ENCODE measurements at places on chromosomes 6 and 20.

DNA sequence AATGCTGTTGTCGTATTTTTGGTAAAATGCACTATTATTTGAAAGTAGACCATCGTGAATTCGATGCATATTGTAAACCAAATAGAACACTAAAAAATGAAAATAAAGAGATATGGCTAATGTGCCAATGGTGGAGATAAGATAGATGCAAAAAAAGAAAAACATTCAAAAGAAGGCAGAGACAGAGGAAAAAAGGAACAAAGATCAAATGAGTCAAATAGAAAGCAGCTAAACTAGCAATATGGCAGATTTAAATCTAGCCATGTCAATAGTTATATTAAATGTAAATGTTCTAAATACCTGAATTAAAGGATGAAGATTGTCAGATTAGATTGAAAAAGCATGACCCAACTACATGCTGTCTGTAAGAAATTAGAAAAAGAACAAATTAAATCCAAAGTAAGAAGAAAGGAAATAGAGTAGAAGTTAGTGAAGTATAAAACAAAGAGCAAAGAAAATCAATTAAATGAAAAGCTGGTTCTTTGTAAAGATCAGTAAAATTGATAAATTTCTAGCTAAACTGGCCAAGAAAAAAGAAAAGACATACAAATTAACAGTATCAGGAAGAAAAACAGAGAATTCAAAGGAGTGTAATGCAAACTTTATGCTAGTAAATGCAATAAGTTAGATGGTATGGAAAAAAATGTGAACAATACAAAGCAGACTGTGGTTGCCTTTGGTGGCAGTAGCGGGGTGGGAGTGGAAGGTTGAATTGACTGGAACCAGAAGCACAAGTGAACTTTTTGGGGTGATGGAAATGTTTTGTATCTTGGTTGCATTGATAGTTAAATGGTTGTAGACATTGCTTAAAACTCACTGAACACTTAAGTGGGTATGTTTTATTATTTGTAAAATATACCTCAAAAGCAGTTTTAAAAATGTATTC is 44.8 kb downstream of the PTPN1 start:
- no peak for DNase-seq

DNA sequence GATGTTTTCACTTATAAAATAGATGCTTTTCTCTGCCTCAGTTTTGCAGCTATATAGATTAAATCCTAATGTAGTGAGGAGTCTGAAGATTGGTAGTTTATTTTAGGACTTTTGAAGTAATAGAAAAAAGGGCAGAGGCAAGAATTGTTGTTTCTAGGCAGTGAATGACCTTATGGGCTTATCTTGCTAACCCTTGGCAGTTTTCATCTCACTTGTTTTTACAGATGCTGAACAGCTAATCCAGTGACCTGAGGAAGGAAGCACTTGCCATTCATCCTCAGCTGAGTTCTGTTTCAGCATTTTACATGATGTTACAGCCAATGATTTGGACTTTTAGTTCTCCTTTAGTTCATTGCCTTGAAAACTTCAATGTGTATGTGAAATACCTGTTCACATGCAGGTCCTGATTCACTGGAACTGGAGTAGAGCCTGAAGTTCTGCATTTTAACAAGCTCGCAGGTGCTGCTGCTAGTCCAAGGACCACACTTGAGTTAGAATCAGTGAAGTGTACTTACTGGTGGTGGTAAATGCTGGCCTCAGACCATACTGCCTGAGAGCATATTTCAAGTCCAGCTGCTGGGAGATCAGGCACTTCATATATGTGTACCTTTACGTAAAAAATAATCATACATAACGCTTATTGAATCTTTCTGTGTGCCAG is 86.9 kb downstream of the TULP4 start:
- no peak for DNase-seq

DNA sequence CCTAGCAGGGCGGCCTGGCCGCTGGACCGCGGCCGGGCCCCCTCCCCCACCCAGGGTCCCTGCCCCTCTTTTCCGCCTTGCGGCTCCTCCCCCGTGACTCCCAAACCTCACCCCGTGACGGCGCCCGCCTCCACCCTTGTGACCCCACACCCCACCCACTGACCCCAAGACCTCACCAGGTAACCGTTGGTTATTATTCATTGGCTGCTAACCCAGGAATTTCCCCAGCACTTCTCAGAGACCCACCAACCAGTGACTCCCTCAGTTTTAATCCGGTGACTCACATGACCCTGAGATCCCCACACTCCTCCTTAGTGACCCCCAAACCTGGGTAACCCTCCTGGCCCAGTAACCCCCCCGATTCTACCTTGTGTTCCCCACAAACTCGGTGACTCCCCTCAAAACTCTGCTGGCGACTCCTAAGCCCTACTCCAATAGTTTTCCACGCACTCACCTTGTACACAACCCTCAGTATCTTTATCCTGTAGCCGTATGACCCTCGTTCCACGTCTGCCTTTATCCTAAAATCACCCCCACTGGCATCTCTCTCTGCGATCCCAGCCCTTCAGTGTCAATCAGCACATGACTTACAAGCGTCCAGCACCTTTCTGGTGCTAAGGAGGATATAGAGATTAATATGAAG is 534 bp downstream of the ZNF76 start:
- DNase-seq: no peak

DNA sequence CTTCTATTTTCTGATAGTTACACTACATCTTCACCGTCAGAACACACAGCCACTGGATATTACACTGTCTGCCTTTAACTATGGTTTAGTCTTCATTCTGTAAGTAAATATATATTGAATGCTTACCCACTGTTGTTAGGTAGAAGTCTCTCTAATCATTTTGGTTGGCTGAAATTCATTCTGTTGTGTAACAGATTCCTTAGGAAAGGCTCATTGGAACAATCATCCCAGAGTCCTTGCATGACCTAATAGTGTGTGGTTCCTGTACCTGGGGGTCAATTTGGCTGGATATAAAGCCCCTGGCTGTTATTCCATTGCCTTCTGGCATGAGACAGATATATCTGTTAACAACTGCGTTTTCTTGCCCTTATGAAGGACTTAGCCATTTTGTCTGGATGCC is 9.9 kb downstream of the BLOC1S5 start:
- no peak for DNase-seq

DNA sequence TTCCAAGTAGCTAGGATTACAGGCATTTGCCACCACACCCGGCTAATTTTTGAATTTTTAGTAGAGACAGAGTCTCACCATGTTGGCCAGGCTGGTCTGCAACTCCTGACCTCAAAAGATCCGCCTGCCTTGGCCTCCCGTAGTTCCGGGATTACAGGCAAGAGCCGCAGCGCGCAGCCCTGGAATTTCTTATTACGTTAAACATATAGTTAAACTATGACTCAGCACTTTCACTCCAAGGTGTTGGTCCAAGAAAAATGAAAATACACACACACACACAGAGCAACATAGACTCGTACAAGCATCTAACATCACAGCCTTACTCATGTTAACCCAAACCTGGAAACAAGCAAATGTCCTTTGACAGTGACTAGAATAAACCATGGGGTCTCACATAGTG is 663.9 kb downstream of the PRKN start:
- DNase-seq: no peak

- DNase-seq: no peak
Measured at GRCh38 chr20:57781901-57782300, 72.1 kb upstream of the PMEPA1 start.

DNA sequence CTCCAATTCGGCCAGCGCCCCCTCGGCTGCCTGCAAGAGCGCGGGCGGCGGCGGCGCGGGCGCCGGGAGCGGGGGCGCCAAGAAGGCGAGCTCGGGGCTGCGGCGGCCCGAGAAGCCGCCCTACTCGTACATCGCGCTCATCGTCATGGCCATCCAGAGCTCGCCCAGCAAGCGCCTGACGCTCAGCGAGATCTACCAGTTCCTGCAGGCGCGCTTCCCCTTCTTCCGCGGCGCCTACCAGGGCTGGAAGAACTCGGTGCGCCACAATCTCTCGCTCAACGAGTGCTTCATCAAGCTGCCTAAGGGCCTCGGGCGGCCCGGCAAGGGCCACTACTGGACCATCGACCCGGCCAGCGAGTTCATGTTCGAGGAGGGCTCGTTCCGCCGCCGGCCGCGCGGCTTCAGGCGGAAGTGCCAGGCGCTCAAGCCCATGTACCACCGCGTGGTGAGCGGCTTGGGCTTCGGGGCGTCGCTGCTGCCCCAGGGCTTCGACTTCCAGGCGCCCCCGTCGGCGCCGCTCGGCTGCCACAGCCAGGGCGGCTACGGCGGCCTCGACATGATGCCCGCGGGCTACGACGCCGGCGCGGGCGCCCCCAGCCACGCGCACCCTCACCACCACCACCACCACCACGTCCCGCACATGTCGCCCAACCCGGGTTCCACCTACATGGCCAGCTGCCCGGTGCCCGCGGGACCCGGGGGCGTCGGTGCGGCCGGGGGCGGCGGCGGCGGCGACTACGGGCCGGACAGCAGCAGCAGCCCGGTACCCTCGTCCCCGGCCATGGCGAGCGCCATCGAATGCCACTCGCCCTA is 963 bp downstream of the FOXF2 start:
- no peak for DNase-seq

DNA sequence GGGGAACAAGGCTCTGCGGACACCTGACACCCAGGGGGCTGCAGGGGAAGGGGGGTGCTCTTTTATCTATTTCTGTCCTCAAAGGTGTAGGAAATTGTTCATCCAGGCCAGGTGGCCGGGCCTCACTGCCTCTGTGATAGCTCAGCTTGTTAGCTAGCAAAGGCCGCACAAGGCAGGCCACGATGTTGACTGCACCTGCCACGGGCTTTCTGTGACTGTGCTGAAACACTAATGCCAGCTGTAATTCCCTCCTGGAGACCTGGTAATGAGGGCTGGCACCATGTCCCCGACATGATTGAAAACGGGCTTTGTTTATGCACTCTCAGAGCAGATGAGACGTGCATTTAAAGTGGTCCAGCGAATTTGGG is 61.4 kb upstream of the APCDD1L start:
- DNase-seq: peak; percentile 49

DNA sequence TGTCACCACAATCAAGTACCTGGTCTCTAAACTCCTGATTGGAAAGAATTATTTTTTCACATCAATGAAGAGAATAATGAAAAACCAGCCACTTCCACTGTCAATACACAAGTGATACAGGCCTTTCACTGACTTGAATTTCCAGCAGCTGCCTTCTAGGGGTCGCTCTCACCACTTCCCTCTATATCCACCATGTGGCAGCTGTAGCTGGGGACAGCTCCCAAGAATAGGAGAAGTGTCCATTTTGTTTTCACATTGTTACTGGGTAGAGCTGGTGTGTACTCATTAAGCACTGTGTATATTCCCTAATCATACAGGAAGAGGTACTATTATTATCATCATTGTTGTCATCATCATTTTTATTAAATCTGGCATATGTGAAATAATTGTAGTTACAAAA is 438.4 kb upstream of the SPTLC3 start:
- DNase-seq: peak; percentile 75

GRCh38 chr6:113995634-113996033 is 24.7 kb upstream of the HDAC2 start:
- peak; percentile 66 for DNase-seq

GRCh38 chr6:13355999-13356785 is 27.9 kb upstream of the TBC1D7 start:
- no peak for DNase-seq

DNA sequence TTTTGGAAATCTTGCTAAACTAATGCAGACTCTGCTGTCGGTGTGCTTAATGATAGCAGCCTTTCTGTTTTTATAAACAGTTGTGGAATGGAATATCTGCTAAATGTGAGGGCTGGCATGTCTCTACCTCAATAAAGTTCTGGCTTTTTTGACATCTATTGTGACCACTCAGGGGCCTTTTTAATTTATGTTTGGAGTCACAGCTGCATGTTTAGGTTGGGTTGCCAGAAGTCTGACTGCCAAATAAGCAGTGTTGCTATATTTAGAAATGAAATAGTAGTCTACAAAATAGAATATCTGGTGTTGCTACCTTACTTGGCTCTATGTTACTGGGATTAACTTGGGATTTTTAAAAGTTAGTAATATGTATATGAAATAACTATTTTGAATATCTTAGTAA is 125.1 kb upstream of the LOC128125822 start:
- no peak for DNase-seq

Data from SK-N-DZ (cell line).